ENCODE measurements at places on chromosomes 6 and 20.

GRCh38 chr6:44109212-44109611 lies 18.0 kb downstream of the MRPL14 start:
- no peak for DNase-seq

DNA sequence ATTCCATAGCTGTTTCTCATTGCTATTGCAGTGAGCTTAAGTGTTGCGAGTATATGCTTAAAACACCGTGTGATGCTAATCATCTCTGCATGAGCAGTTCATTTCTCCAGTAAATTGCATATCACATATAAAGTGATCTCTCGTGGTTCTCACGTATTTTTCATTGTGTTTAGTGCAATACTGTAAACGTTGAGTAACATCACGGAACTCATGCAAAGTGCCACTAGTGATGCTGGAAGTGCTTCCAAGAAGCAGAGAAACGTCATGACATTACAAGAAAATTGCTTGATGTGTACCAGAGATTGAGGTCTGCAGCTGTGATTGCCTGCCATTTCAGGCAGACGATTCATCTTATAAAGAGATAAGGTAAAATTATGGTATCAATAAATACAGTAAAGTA lies 830.4 kb downstream of the GRIK2 start:
- DNase-seq: no peak

DNA sequence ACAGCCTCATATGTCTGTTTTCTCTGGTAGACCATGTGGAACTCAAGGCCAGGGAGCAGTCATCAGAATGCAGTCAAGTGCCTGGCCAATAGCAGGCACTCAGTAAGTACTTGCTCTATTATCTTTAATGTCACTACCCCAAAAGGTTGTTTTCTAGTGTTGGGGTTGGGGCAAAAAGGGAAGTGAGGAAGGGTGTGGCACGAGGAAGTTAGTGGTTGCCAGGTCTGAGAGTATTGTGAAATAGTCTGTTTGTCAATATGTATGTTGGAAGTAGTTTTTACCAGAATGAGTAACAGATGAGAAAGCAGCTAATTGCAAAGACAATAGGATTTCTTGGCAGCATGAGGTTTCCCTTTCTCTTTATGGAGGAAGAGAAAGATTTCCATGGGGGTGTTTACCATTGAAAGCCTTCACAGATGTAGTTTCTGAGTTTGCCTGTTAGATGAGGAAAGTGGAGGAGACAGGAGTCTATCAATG lies 59.5 kb upstream of the ARMH2 start:
- no peak for DNase-seq

DNA sequence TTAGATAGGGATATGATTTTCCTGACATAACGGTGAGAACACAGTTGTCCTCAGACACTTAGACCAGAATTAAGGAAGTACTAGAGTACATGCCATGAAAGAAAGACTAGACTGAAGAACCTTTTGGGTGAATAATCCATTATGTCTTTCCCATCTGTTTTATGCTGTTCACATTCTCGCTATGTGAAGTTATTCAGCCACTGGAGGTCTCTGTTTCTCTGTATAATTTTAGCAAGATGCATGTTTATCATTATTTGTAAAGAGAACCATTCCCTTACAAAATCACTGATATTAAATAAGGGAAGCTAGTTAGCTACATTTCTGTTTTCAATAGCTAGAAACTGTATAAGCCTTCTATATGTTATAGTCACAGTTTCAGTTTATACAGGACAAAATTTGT lies 391.9 kb downstream of the CD109 start:
- DNase-seq: no peak

GRCh38 chr6:162681447-162681846 lies 46.1 kb downstream of the PRKN start:
- no peak for DNase-seq

DNA sequence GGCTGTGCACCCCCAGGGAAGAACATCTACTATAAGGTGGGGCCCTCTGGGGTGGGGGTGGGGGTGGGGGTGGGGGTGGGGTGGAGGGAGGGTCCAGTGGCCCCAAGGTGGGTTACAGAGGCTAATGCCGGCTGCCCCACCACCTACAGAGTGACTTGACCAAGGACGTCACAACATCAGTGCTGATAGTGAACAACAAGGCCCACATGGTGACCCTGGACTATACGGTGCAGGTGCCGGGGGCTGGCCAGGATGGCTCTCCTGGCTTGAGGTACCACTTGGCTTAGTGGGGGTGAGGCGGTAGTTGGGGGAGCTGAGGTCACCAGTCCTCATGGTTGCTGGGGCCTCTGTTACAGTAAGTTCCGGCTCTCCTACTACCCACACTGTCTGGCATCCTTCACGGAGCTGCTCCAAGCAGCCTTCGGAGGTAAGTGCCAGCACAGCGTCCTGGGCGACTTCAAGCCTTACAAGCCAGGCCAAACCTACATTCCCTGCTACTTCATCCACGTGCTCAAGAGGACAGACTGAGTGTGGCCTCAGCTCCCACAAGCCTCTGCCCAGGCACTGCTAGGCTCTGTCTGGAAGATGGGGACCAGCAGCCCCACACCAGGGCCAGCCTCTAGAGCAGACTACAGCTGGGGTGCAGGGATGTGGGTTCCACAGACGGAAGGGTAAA lies 2.8 kb downstream of the GNMT start:
- DNase-seq: no peak

DNA sequence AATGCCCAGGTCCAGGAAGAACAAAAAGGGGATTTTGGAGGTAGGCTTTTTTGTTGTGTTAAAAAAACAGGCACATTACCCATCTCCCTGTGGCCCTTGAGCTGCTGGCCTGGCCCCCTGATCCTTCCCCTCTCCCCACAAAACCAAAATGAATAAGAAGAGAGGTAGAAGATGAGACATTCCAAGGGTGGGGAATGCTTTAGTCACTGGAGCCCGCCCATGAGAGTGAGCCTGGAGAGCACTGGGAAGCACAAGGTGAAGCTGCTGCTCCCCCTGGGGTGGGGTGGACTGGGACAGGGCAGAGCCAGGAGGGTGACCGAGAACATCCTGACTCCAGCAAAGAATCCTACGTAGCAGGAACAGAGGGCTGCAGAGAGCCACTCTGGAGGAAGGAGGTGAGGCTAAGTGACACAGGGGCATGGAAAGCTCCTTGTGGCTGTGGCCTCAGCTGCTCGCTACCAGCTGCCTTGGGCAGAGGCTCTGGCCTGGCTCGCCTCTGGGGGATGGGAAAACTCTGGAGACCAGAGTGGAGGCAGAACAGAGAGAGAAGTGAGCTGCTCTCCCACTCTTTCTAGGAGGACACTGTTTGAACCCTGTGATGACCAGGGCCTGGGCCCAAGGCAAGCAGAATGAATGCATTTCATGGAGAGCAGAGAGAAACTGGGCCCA lies 48.3 kb downstream of the AKAP7 start:
- no peak for DNase-seq

DNA sequence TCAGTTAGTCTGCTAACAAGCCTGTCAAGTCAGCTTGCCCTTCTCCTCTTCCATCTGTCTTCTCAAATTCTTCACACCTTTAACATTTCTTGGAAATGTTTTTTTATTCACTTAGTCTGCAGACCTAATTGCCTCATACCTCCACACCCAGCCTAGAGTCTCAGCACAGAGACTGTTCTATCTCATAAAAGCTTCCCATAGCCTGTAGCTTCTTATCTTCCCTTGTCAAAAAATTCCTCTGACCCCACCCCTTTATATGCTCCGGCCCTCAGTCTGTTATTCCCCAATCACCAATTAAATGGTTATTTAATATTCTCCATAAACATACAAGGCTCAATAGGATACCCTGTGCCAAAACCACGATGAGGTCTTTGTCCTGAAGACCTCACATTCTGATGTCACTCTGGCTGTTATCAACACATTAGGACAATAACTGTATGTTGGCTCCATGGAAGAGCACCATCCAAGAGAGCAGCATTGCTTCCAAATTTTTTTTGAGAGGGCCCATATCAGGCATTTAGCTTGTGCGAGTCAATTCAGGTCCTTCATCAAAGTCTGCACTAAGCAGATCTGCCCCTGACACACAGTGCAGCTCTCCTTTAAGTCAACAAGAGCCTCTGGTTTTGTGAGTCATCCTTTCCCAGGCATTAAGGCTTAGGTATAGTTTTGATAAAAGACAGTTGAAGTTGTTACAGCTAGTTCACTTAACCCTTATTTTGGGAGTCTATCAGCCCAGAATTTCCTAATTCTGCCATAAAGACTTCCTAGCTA lies 83.2 kb upstream of the TBX18 start:
- DNase-seq: no peak

GRCh38 chr20:23084845-23085365 lies 1.2 kb downstream of the CD93 start:
- no peak for DNase-seq

- no peak for DNase-seq
Observed at GRCh38 chr6:101516578-101516977, 123.1 kb downstream of the GRIK2 start.

DNA sequence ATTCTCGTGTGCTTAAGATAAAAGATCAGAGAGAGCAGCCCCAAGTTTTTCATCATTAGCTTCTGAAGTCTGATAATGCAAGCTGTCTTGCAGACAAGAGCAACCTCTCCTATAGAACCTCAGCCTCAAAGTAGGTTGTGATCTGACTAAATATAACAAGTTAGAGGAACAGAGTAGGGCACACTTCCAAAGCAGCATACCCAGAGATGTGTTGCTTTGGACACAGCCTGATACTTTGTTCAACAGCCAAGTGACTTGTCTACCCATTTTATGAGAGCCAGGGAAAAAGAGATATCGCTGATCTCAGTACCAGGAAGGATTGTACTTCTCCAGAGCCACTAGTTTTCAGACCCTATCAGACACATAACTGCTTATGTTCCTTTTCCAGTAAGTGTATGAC lies 44.2 kb upstream of the OPRM1 start:
- DNase-seq: no peak

DNA sequence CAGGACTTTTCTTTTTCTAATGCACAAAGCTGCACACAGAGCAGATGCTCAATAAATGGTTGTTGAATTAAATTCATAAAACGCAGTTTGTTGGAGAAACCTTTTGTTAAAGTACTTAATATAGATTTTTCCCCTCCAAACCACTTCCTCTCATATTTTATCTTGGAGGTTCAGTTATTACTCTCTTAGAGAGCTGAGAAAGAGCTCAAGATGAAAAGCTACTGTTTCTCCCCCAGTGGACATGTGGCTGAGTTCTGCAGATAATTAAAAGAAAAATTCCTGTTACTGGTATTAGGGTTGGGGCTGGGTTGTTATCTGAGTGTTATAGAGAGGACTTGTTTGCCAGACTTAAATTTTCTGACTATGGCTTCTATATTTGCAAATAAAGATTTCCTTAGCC lies 294.0 kb downstream of the TBC1D7 start:
- no peak for DNase-seq

- no peak for DNase-seq
Observed at GRCh38 chr6:14547284-14547998, 429.9 kb downstream of the CD83 start.

All from Caco-2 (cell line).